IgD-negative memory B cell (primary cell): ENCODE measurements at places on chromosomes 13 and 19. TPM values are rescaled to one million over a fixed set of nuclear protein-coding genes. Genes with fewer than 3 reads are reported as not detected.

Gene RNF113B
- polyA plus RNA-seq = not detected

Gene CYP2F1
- polyA plus RNA-seq = not detected

Gene PLIN4
- 0.15 TPM for polyA plus RNA-seq

Gene NFIX
- polyA plus RNA-seq = 0.09 TPM

Gene ZNF546
- 3.6 TPM for polyA plus RNA-seq

Gene PNMA8B
- not detected for polyA plus RNA-seq

Gene MRPL57
- polyA plus RNA-seq = 41.1 TPM

Gene ANGPTL8
- polyA plus RNA-seq = not detected

Gene CEACAM7
- polyA plus RNA-seq = not detected

Gene IL27RA
- polyA plus RNA-seq = 58.3 TPM

Gene ZNF320
- polyA plus RNA-seq = 4.7 TPM

Gene SPRY2
- polyA plus RNA-seq = not detected

Gene KLK3
- not detected for polyA plus RNA-seq

Gene NEK5
- polyA plus RNA-seq = 0.34 TPM

Gene CEACAM4
- not detected for polyA plus RNA-seq

Gene ZNF583
- polyA plus RNA-seq = 10.1 TPM

Gene NAPA
- 95.3 TPM for polyA plus RNA-seq

Gene ZNF175
- polyA plus RNA-seq = 4.9 TPM
